GM18507 (cell line): ENCODE measurements at places on chromosomes 11 and 22.

- DNase-seq: no peak
Measured at GRCh38 chr22:23398701-23399366, 181.3 kb downstream of the IGLL1 start.

GRCh38 chr11:91497847-91498246, 726.8 kb upstream of the FAT3 start:
- DNase-seq: no peak

DNA sequence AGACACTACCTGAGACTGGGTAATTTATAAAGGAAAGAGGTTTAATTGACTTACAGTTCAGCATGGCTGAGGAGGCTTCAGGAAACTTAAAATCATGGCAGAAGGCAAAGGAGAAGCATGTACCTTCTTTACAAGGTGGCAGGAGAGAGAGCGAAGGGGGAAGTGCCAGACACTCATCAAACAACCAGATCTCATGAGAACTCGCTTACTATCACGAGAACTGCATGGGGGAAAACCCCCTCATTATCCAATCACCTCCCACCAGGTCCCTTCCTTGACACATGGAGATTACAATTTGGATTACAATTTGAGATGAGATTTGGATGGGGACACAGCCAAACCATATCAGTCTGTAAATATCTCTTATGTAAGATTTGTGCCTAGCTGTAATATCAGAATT, 50.9 kb upstream of the ATXN10 start:
- no peak for DNase-seq

DNA sequence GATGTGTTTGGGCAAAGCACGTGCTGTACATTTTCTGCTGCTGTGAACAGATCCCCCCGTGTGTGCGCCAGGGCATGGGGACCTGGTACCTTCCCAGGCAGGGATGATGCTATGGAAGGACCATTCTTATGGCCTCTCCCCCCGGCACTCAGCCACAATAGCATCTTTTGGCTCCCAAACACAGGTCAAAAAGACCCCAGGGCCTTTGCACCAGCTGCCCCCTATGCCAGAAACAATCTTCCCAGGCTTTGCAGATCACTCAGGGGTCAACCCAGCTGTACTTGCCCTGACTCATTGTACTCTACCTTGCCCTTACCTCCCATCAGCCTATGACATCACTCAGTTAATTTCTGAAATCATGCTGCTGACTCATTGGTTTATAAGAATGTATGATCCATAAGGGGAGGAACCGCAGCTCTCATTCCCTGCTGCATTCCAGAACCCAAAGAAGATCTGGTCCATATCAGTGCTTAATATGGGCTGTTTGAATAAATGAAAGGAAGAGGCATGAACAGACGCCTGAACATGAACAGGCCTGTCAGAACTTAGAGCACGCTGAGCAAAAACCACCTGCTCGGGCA, 100.7 kb downstream of the CELSR1 start:
- no peak for DNase-seq

DNA sequence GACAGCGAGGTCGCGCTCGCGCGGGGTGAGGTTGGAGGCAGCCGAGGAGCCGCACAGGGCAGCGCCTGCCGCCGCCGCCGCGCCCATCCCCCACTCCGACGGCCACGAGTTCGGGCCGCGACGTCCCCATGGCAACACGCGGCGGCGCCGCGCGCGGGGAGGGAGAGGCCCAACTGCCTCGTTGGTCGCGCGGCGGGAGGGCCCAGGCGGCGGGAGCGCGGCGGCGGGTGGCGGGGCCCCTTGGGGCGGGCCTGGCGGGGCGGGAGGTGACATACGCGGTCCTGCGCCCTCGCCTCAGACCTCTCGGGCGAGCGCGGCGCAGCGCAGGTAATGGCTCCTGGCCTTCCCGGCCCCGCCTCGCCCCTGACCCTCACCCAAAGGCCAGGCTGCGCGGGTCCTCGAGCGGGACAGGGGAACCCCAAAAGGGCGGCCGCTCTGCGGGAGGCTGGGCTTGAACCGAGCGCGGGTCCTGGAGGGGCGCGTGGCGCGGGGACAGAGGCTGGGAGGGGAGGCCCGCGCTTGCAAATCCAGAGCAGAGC, at the start of gene DEUP1:
Gene DEUP1, plus strand, starts transcription at position 297 of the 539 bp plus-strand sequence. CDS start 1,518 bp downstream, outside the sequence.
- no peak for DNase-seq

DNA sequence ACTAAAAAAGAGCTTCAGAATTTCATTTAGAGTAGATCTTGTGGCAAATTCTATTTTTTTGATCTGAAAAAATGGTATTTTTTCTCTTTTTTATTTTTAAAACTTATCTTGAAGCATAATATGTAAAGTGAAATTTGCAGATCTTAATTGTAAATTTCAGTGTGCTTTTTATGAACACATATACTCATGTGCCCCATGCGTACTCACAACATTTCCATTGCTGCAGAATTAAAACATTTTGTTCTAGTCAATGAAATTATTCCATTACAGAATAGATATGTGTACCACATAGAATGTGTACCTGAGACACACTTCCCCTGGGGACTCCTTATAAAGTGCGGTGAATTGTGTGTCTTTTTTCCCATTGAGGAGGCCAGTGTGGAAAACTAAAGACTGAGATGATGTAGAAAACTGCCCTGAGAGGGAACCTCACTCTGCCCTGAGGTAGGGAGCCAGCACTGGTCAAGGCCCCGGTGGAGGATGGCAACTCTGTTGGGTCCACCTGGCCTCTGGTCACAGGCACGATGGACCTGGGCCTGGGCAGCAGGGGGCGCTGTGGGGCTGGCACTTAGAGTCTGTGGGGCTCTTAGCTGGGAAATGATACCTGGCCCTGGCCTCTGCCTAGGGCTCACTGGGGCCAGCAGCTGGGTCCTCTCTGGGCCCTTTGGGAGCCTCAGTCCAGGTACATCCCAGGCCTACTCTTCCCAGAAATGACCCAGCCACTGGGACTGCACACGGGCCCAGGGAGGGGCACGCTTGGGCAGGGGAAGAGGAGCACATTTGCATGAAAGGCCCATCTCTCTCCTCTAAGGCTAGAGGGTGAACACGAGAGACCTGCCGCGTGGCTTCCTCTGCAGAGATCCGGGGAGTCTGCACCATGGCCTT, 77.9 kb upstream of the TOP3B start:
- peak; percentile 64 for DNase-seq
